Right forelimb (tissue), 1 donor: ENCODE measurements at places on chromosomes 12 and 14.
A peak's percentile ranks its signal among the peaks of the same experiment; 100 is the strongest.

- DNase-seq: no peak
These were observed 96.1 kb downstream of the DNAH10 start for GRCh38 chr12:123858176-123858575.

GRCh38 chr14:84591827-84592445, 938.0 kb upstream of the FLRT2 start:
- no peak for DNase-seq

DNA sequence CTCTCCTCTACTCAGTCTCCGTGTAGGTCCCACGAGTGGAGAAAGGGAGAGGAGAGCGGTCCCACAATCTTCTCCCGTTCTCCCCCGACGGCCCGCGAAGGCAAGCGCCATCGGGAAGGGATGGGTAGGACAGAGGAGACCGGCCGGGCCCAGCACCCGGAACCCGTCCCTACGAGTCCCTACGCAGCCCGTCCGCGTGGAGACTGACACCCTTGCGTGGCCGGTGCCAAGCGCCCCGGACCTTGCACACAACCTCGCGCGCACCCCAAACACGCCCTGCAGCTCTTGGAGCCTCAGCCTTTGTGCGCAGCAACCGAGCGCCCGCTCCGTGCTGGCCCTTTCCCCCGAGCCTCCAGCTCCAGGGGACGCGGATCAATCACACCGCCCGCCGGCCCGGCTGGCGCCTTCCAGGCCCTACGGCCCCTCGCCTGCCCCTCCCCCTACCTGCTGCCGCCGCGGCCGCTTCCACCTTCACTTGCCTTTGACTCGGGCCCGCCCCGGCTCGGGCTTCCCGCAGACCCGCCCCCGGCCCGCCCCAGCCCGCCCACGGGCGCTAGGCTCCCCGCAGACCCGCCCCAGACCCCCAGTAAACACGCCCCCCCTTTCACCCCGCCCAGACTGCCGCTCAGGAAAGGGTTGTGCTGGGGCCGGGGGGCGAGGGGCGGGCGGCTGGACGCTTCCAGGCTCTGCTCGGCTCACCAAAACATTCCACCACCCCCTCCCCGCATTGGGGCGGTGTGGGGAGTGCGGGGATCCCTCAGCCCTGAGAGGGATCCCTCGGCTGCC, at the start of gene NDRG2:
NDRG2 (minus strand) TSS at position 477 of the 786 bp plus-strand sequence. CDS start 1,746 bp downstream, outside the sequence.
- peak; percentile 87 for DNase-seq

- no peak for DNase-seq
These were observed 213.4 kb downstream of the AKAP6 start for GRCh38 chr14:32542507-32542906.
